ENCODE measurements at places on chromosomes 2 and 18.

- DNase-seq, result peak; percentile 63
These were observed 318.8 kb upstream of the THUMPD2 start for GRCh38 chr2:40097691-40098385.

- no peak for DNase-seq
These were observed 340.7 kb downstream of the TGIF1 start for GRCh38 chr18:3790703-3791102.

- no peak for DNase-seq
These were observed 57.2 kb downstream of the SOX11 start for GRCh38 chr2:5749347-5749746.

DNA sequence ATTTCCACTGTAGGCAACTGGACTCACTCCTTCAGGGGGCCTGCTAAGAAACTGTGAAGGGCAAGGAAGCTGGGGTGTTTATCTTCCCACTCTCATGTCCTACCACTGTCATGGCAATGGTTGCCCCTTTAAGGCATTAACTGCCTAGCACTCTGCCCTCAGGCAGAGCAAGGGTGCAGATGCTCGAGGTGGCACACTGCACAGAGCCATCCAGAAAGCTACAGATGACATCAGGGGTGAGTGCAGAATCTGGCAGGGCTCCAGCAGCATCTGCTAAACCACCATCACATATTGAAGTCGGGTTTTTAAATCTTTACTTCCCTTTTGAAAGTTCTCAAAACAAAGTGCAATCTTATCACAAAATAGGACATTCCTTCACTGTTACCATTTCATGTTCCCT is 75.4 kb downstream of the RAPGEF4 start:
- no peak for DNase-seq

GRCh38 chr18:50819027-50819727 is 639 bp downstream of the MRO start:
- no peak for DNase-seq

GRCh38 chr2:209840434-209840833 is 68.8 kb downstream of the UNC80 start:
- no peak for DNase-seq

GRCh38 chr2:95009412-95009811 is 16.1 kb upstream of the MAL start:
- no peak for DNase-seq

- no peak for DNase-seq
These were observed 20.7 kb downstream of the LIPG start for GRCh38 chr18:49582579-49582978.

DNA sequence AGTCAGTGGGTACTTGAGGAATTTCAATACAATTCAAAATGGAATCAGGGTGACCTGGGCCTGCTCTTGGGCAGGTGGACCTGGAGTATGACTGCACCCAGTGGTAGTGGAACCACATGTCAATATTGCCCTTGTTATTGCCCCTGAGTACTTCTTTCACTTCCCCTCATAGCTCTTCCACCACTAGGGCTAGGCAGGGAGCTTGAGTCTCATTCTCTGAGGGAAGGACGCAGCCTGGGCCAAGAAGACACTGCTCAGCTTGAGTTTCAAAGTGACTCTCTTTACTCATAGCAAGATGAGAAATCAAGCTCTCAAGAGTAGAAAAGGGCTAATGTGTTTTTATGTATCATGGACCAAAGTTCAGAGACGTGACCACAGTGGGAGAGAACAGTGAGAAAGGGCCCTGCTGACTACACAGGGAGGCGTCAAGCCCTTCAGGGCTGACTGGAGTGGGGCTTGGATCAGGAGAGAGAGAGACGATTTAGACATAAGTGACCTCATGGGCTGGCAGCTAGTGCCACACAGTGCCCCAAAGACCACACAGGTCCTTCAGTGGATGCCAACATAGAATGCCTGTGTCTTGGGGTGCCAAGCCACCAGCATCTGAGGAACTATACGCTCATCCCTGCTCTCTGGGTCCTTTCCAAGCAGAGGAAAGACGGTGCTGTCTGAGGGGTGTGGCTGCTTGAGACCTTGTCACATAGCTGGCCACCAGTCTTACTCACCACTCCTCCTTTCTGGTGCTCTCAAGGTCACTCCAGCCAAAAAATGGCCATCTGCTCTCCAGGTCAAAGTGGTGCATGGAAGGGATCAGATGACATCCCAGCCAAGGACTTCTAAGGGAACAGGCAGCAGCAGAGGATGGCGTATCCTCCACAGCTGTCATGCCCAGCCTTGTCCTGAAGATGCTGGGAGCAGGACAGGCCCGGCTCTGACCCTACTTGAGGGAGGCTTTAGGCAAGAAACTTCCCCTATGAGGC is 13.0 kb downstream of the PTMA start:
- DNase-seq, result no peak

- DNase-seq, result no peak
These were observed 66.1 kb downstream of the TMEFF2 start for GRCh38 chr2:192128655-192129054.

DNA sequence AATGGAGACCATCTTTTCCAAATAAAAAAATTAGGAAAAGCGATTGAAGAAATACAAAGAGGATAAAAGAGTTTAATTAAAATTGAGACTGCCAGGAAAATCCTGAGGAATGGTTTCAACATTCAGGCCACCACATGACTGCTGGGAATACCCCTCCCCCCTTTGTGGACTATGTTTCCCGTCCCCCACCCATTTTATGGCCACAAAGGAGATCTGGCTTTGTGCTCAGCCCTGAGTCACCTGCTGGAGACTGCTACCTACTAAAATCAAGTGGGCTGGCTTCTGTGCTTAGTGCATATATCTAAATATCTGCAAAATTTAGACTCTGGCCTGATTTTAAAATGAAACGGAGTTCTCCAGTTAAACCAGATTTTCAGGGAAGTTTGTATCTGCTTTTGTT is 10.1 kb downstream of the RND3 start:
- no peak for DNase-seq

DNA sequence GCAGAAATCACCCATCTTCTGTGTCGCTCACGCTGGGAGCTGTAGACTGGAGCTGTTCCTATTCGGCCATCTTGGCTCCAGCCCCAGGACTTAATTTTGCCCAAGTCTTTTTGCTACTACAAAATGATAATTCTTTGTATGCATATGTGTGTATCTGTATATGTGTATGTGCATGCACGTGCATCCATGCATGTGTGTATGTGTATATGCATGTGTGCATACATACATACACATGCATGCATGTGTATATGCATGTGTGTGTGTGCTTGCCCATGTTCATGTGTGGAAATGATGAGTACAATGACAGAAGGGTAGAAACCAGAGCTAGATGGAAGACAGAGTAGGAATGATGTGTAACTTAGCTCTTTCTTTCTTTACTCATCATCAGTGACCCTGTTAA is 497.9 kb upstream of the SPRED2 start:
- no peak for DNase-seq

GRCh38 chr2:166067229-166067628 is 60.6 kb downstream of the SCN1A start:
- DNase-seq, result no peak

GRCh38 chr2:110978756-110979470 is 141.8 kb upstream of the BCL2L11 start:
- no peak for DNase-seq

GRCh38 chr2:7899923-7900322 is 781.9 kb upstream of the ID2 start:
- DNase-seq, result no peak

GRCh38 chr2:207528980-207529329 is 807 bp upstream of the CREB1 start:
- no peak for DNase-seq

DNA sequence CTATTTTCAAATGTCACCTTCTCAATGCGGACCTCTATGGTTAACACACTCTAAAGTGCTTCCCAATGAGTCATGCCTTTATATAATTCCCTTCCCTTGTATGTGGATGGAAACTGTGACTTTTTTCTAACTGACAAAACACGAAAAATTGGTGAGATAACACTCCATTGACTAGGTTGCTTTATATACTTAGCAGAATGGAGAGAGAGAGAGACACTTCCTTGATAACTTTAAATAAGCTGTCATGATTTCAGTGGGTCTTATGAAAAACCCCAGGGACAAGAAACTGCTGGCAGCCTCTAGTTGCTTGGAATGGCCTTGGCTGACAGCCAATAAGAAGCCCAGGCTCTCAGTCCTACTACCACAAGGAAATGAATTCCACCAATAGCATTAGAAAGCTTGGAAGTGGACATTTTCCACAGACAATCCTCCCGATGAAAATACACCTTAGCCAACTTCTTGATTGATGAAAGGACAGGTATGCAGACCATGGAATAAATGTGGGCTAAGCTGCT is 322.2 kb downstream of the ZNF804A start:
- DNase-seq, result no peak

DNA sequence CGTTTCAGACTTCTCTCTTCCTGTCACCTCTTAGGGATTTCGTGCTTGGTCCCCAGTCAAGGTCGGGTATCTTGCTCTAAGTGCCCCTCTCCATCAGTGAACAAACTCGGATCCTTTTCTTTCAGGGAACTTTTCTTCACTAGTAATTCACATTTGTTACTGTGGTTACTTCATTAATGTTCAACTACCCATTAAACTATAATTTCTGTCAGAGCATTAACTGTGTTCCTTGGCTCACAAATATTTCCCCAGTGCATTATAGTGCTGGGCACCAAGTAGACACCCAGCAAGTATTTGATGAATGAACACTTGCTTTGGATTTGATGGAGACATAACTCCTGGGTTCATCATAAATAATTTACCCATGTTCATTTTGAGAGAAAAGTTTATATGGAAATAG is 209.7 kb upstream of the KCNJ3 start:
- DNase-seq, result no peak

- DNase-seq, result no peak
These were observed 72.3 kb downstream of the FMNL2 start for GRCh38 chr2:152407204-152407721.

DNA sequence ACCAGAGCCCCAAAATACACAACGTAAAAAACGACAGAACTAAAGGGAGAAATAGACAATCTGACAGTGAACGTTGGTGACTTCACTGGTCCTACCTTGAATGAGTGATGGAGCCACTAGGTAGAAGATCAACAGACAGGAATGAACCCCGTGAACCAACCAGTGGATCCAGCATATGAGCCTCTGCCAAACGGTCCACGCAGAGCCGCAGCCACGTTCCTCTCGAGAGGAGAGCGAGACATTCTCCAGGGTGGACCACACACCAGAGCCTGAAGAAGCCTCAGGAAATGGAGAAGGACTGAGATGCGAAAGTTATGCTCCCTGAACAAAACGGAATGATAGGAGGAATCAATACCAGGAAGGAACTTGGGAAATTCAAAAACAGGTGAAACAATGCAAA is 178.4 kb downstream of the RTP5 start:
- no peak for DNase-seq

DNA sequence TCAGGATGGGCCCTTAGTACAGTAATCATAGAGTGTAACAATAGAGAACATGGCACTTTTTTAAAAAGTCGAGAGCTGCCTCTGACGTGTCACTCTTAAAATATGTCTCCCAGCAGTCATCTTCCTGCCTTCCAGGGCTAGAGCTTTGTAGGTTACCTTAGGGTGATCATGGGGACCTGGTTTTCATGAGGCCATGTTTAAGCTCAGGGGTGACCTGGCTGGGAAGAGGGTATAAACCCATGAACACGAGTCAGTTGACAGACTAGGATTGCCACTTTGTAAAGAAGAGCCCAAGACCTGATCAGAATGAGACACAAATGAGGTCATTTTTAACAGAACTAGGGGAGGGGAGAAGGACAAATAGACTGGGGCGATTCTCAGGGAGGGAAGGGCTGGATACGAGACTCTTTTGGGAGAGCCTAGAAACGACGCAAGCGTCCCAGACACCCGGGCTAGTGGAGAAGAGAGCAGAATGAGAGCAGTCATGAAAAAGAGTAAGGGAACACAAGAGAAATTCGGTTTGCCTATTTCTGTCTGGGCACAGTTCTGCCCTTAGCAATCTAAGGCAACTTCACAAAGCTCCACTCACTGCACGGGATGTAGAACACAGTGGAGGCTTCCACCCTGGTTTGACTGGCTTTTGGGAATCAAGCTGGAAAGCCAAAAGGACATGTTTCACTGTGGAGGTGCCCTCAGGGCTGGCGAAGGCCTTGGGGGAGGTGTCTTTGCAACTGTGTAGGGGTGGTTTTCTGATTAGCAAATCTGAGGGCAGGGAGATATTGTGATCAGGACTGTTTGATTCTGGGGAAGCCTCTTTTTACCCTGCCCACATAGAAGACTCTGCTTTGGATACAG is 1.8 kb upstream of the RAB31 start:
- no peak for DNase-seq

GRCh38 chr18:78737006-78737915 is 242.4 kb upstream of the SALL3 start:
- DNase-seq, result no peak

DNA sequence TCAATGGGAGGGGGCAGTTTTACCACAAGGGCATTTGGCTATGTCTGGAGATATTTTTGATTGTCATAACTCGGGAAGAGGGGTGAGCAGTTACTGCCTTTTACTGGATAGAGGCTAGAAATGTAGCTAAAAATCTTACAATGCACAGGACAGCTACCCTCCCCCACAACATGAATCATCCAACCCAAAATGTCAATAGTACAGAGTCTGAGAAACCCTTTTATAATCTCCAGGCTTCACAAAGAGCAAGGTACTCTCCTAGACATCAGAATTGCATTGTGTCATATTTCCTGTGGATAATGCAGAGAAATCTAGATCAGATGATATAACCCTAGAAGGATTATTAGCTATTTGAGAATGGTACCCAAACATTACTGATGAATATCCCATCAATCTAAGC is 277.1 kb upstream of the NRP2 start:
- DNase-seq, result no peak

DNA sequence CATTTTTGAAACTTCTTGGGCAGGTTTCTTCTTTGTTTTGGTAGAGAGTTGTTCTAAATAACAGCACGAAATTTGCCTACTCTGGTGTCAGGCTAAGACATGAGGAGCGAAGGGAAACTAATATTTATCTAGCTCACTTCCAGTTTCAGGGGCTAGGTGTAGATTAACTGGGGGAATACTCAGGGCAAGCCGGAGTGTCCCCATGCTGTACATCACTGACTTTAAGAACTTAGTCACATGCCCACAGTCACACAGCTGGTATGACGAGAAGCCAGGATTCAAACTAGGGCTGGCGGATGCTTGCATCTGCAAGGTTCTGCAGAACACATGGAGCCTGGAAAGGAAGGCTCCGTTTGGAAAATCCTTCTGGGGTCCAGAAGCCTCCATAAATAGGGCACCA is 133.3 kb downstream of the ALPK2 start:
- no peak for DNase-seq

- no peak for DNase-seq
These were observed 97.2 kb downstream of the PLEKHM3 start for GRCh38 chr2:207928079-207928478.

- DNase-seq, result no peak
These were observed at the start of gene MALL for GRCh38 chr2:110115291-110116032. TSS of gene MALL (minus strand) at chr2:110115822. CDS start at chr2:110115792, 30 bp downstream.
